Vagina (tissue), 2 donors: ENCODE measurements at places on chromosomes 4 and X.

DNA sequence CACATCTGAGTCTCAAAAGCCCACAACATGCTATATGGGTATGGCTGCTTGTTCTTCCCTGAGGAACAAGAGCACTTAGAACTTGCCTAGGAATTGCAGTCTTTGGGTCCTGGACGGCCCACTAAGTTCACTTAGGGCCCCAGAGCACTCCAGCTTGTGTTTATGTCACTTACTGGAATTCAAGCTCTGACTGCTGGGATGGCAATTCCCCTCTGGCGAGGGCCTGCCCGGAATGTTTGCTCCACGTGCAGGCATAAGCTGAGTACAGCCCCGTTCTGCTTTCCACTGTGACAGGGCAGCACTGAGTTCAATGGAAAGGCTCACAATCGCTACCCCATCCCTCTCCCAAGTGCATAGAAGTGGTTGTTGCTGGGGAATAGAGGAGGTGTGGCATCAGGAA, 25.9 kb upstream of the RASSF6 start:
- DNase-seq, result no peak

DNA sequence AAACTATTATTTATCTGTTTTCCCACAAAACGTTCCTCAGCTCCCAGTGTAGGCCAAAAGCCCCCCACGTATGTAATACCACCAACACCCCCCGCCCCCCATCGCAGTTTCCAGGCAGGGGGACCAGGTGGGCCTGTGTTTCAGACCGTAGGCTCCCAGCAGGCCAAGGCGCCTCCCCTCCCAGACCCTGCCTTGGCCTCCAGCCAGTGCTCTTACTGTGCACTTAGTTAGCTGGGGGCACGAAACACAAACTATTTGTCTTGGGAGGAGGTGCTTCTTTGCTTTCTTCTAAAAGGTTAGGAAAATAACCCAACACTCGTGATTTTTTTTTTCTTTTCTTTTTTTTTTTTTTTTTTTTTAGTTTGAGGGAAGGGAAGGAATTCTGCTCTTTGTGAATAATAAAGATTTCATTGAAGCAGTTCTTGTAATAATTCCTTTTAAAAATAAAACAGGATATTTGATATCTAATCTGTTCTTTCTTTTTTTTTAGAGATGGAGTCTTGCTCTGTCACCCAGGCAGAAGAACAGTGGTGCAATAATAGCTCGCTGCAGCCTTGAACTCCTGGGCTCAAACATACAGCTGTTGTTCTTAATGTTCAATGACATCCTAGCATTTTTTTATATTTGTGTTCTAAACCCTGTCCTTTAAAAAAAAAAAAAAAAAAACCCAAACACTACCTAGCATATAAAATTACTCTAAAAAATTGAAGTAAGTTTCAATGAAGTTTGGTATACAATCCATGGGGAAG, 83.0 kb upstream of the CLDN34 start:
- no peak for DNase-seq

GRCh38 chr4:141006242-141006802, 126.9 kb downstream of the RNF150 start:
- no peak for DNase-seq

DNA sequence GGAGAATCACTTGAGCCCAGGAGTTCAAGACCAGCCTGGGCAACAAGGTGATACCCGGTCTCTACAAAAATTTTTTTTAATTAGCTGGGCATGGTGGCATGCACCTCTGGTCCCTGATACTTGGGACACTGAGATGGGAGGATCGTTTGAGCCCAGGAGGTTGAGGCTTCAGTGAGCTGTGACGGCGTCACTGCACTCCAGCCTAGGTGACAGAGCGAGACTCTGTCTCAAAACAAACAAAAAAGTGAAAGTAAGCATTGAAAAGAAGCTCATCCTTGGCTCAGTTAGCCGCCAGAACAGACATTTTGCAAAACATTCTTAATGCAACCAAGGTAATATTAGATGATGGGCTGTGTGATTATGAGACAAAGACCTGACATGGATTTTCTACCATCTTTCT, 223.3 kb upstream of the VCX3A start:
- no peak for DNase-seq

GRCh38 chr4:120671538-120671937, 251.0 kb downstream of the PRDM5 start:
- DNase-seq, result no peak

DNA sequence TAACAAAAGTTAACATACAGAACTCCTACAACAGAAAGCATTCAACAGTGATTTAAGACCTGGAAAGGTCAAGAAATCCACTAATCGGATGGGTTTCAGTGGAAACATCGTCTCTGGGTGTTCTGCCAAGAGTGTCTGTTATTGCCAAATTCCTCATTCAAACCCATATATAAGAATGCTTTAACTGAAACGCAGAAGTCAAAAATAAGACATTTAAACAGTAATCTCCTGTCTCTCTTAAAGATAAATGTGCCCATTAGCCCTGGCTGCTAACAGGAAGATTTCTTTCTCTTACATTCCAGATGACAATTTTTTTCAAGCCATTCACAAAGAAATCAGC, 31.5 kb downstream of the DCTD start:
- DNase-seq, result no peak

DNA sequence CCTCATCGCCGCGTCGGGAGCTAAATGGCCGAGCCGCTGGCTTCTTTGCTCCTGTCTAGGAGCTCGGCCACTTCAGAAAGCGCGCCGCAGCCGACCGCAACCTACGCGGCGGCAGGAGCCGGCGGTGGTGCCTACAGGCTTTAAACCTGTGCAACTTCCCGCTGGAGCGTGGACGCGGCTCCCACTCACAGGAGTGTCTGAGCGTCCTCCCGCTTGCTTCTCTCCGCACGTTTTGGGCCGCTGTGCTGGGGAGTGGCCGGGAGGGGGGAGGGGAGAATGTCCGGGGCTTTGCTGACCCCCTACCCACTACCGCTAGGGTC, 1.0 kb downstream of the NHSL2 start:
- no peak for DNase-seq

- DNase-seq, result no peak
Measured at GRCh38 chrX:24167719-24168472, 18.4 kb downstream of the ZFX start.

- no peak for DNase-seq
Measured at GRCh38 chr4:7238300-7238960, 46.1 kb downstream of the SORCS2 start.

DNA sequence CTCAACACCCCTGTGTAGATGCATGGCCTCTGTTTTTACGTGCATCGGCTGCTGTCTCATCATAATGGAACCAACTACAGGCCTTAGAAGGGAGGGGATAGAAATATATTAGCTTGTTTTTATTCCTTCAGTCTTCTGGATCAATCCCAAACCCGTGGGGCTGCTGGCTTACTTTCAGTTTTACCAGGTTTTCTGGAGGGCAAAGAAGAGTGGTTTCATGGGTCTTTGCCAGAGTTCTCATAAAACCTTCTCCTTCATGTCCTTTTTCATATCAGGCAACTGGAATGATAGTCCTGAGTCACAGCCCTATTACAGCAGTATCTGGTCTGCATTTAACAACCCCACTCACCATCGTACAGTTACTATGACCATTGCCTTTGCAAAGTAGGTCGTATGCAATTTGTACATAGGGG, 34.6 kb downstream of the PPP2R2C start:
- no peak for DNase-seq

- DNase-seq, result no peak
Measured at GRCh38 chr4:30875658-30876269, 155.6 kb downstream of the PCDH7 start.

- no peak for DNase-seq
Measured at GRCh38 chr4:7518871-7519637, 84.3 kb upstream of the PSAPL1 start.

- DNase-seq, result no peak
Measured at GRCh38 chr4:84666439-84666838, 83.5 kb downstream of the CDS1 start.

DNA sequence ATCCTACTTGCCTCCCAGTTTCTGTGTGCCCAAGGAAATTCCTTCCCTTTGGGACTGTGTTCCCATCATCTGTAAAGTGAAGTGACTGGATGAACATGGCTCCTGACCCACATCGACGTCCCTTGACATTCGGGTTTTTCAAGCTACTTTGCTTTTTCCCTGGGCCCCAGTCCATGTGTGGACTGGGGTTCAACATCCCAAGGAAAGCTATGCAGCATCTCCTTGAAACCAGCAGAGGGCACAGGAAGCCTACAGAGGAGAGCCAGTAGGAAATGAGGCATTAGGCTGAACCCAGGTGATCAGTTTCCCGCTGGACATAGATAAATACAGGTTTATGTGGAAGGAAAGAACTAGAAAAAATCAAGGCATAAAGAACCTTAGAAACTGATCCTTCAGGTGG, 145.1 kb upstream of the ARHGEF9 start:
- DNase-seq, result no peak

- no peak for DNase-seq
Measured at GRCh38 chr4:88442689-88443191, 14.2 kb upstream of the HERC5 start.

- DNase-seq, result no peak
Measured at GRCh38 chrX:113868177-113868576, 715.7 kb upstream of the HTR2C start.

DNA sequence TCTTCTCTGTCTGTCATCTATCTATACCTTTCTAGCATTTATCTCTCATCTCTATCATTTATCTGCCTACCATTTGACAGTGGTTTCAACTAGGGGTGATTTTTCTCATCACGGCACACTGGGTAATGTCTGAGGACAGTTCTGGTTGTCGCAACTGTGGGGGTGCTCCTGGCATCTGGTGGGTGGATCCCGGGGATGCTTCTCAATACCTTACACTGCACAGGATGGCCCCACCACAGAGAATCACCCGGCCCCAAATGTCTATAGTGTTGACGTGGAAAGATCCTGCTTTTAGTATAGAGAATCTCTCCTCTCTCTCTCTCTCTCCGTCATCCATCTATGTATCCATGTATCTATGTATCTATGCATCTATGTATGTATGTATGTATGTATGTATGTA, 7.2 kb downstream of the P2RY8 start:
- no peak for DNase-seq

- no peak for DNase-seq
Measured at GRCh38 chr4:149512501-149512900, 303.1 kb downstream of the IQCM start.

GRCh38 chr4:53005149-53005546, 143.0 kb downstream of the RASL11B start:
- no peak for DNase-seq

DNA sequence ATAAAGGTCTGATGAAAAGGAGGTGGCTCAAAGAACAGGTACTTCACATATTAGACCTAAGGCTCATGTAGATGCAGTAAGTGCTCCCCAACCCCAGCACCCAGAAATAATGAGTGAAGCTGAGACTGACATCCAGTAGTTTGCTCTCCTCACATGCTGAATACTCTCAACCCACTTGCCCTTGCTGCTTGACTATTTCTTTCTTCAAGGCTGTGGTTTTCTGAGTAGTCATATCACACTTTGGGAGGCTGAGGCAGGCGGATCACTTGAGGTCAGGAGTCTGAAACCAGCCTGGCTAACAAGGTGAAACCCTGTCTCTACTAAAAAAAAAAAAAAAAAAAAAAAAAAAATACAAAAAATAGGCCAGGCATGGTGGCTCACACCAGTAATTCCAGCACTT, 51.5 kb upstream of the PRPS1 start:
- DNase-seq, result no peak

DNA sequence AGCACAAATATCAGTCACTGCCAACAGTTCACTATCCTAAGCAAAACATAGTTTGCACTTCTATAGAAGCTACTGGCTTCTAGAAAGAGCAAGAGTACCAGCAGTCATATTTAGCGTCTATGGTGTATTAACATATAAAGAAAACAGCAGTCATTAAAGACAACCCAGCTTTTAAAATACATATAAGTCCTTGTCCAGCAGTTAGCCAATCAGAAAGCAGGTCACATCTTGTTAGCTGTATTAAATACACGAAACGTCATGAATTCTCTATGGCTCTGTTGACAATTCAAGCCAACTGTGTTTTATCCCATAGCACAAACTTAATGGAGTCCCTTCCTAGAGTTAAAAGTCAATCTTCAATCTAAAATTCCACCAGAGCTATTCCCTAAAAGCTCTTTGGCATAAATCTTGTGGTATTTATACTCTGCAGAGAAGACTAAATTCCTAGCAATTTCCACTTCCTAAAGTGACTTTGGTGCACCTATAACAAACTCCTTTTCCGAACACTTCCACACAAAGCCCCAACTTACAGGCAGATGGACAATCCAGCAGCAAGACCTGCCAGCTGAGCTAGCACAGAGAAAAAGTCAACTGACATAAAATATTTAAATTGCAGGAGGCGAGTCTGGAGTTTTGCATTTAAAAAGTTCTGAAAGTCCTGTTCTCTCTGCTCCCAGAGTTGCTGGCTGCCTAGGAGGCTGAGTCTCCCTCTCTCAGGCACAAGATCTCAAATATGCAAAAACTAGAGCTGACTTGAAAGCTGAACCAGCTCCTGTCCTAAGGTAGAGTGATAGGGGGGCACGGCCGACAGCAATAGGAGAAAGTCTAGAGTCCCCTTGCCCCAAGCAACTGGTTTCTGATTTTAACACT, 1.3 kb downstream of the LDB2 start:
- no peak for DNase-seq

- no peak for DNase-seq
Measured at GRCh38 chr4:122309988-122310626, 68.7 kb upstream of the ADAD1 start.

DNA sequence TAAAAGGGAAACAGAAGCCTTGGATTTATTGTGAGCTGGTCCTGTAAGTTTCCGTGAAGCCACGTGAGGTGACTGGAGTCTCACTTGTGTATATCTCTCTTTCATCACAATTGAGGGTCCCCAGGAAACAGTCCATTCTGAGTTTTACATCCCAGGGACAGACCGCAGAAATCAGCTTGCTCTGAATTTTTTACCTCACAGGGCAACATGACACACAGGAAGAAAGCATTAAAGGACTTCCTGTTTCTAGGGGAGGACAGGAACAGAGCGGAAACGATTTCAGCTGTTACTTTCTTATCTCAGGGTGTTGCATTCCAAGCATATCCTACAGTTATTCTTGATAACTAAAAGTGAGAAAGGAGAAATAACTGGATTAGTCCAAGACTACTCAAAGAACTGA, 553.5 kb downstream of the TRAM1L1 start:
- no peak for DNase-seq

DNA sequence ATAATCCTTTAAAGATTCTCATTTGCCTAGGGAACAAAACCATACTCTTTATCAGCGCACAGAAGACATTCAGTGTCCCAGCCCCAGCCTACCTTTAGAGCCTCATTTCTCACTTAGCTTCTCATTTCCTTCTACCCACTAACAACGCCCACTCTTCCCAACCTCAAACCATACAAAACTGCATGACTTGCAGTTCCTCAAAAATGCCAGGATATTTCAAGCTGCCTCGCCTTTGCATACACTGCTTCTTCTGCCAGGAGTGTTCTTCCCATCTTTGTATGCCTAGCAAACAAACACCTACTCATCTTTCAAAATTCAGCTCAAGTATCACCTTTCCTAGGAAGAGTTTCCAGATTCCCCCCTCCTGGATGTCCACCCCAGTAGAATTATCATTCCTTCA, 129.9 kb upstream of the ADGRL3 start:
- DNase-seq, result no peak

DNA sequence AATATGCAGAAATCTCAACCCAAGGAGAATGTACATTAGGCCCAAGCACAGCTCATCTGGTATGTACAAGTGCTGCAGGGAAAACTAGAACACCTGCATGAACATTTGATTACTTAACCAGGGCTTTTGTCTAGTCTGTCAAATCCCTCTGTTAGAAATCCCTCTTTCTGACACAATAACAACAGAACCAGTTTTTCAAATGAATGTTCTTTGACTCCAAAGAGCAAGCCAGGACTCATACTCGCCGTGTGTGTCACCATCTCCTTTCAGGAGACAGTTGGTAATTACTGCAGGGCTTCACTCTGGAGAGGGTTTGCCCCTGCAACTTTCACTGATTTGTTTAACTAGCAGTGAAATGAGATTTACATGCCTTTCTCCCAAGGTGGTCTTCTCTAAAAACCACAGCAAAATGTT, 143.0 kb upstream of the FAM241A start:
- DNase-seq, result no peak
